ENCODE measurements at places on chromosomes 7 and 10. TPM values are rescaled to one million over a fixed set of nuclear protein-coding genes. Genes with fewer than 3 reads are reported as not detected.

DNA sequence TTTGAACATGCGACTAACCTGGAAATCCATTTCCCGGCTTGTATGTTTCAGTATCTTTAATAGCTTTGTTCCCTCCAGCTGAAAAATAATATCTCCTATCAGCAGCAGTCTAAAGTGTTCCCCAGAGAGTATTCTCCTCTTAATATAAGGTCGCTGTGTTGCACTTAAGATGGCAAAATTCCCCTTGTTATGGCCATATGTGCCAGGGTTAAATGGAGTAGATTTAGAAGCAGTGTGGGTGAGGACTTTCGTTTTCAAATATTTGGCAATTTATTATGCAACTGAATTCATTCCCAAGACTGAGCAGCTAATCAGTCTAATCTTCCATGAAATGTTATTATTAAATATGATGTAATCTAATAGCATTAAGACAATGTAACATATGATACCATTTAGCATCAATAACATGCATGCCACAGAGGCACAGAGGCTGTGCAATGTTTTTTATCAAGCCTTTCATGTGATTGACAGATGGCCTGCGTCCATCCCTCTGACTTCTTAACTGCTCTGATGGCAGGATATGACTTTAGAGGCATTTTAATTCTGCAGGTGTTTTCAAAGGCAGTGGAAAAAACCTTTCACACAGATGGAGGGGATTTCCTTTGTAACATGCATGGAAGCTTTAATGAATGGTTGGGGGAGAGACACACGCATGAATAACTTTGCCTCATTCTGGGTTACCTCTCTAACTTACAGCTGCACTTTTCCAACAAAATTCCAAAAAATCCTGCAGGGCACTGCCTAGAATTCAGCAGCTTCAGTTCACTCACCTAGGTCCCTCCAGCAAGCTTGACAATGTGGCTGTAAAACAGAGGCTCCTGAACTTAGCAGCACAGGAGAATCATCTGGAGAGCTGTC lies 55.1 kb upstream of the ZPBP start:
- no peak for DNase-seq
- no peak overlapping the region for H3K27ac ChIP-seq
- no peaks in the 10 kb centered on the region for H3K36me3 ChIP-seq
- H3K4me3 ChIP-seq, result no peak overlapping the region
- no peaks in the 10 kb centered on the region for H3K27me3 ChIP-seq

GRCh38 chr7:118590107-118590506 lies 365.6 kb downstream of the ANKRD7 start:
- no peaks in the 10 kb centered on the region for H3K27me3 ChIP-seq
- no peak for DNase-seq
- H3K36me3 ChIP-seq, result no peaks in the 10 kb centered on the region
- H3K4me3 ChIP-seq, result no peak overlapping the region
- no peak overlapping the region for H3K27ac ChIP-seq
- no peaks in the 10 kb centered on the region for H3K4me1 ChIP-seq

GRCh38 chr7:55474944-55475854 lies 97.1 kb downstream of the VOPP1 start:
- H3K4me3 ChIP-seq, result no peak overlapping the region
- DNase-seq, result no peak
- H3K27ac ChIP-seq, result peak overlapping the region; percentile 61
- H3K27me3 ChIP-seq, result no peaks in the 10 kb centered on the region

The CCL26 gene
- not detected for total RNA-seq

The ACTR1A gene
- 145 TPM for total RNA-seq

- peaks cover 19% of the 10 kb centered on the region for H3K4me1 ChIP-seq
- peaks cover 56% of the 10 kb centered on the region for H3K27me3 ChIP-seq
- no peak overlapping the region for H3K4me3 ChIP-seq
- H3K36me3 ChIP-seq, result no peaks in the 10 kb centered on the region
- DNase-seq, result no peak
Measured at GRCh38 chr7:15688911-15689310, 2.4 kb upstream of the MEOX2 start.

Data from astrocyte (in vitro differentiated cells and primary cell).